Posterior cingulate gyrus (tissue), 11 donors: ENCODE measurements at places on chromosomes 1 and 21.
A peak's percentile ranks its signal among the peaks of the same experiment; 100 is the strongest.

GRCh38 chr1:182206626-182207239 lies 145.2 kb upstream of the ZNF648 start:
- DNase-seq: no peak

DNA sequence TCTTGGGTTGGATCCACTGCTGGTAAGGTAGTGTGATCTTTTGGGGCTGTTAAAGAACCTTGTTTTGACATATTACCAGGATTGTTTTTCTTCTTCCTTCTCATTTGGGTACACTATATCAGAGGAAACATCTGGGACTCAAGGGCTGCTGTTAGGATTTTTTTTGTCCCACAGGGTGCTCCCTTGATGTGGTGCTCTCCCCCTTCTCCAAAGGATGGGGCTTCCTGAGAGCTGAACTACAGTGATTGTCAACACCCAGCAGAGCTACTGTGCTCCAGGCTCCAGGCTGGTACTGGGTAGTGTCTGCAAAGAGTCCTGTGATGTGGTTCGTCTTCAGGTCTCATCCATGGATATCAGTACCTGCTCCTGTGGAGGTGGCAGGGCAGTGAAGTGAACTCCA lies 20.6 kb downstream of the IFI16 start:
- no peak for DNase-seq

DNA sequence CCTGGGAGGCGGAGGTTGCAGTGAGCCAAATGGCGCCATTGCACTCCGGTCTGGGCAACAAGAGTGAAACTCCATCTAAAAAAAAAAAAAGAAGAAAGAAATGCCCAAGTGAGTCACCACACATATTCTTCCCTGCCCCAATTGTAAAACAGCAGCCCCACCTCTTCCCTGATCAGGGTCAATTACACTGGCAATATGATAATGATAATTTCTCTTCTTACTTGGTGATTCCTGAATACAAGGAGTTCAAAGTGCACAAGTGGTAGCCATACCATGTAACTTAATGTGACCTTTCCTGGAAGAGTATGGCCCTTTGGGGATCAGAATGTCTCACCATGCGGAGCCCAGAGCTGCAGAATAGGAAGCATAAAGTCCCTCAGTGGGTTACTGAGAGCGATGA lies 11.8 kb upstream of the CGN start:
- no peak for DNase-seq

DNA sequence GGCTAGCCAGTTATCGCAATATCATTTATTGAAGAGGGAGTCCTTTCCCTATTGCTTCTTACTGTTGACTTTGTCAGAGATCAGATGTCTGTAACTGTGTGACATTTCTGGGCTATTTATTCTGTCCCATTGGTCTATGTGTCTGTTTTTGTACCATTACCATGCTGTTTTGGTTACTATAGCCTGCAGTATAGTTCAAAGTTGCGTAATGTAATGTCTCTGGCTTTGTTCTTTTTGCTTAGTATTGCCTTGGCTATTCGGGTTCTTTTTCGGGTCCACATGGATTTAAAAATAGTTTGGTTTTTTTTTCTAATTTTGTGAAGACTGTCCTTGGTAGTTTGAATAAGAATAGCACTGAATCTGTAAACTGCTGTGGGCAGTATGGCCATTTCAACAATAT lies 273.7 kb downstream of the SDCCAG8 start:
- no peak for DNase-seq

DNA sequence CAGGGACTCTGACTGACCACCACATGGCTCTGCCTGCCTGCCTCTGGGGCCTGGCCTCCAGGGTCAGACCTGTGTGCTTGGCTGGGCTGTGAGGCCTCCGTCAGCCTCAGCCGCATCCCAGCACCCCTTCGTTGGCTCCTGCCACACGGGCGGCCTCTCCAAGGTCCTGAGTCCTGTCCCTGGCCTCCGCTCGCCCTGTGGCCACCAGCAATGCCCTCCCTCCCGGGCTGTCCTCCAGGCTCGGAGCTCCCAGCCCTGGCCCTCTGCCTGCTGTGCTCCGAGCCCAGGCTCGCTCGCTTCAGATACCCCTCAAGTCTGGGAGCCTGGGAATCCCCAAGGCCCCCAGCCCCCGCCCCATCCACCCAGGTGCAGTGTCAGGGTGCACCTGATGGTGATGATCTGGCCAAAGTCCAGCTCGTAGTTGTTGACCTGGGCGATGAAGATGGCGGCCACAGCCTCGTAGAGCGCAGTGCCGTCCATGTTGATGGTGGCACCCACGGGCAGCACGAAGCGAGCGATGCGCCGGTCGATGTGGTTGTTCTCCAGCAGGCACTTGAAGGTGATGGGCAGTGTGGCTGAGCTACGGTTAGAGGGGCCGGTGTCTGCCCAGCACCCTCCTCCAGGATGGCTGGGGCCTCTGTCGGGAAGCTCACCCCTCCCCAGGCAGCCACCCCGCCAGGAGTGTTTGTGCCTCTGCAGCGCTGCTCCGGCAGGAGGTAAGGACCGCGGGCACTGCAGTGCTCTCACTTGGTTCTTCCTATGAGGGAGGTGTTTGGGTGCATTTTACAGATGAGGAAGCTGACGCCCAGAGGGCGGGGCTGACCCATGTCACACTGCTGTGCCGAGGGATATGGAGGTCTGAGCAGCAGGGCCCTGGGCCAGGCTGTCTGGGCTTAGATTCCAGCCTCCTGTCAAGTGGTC lies 28.5 kb downstream of the PODN start:
- no peak for DNase-seq

DNA sequence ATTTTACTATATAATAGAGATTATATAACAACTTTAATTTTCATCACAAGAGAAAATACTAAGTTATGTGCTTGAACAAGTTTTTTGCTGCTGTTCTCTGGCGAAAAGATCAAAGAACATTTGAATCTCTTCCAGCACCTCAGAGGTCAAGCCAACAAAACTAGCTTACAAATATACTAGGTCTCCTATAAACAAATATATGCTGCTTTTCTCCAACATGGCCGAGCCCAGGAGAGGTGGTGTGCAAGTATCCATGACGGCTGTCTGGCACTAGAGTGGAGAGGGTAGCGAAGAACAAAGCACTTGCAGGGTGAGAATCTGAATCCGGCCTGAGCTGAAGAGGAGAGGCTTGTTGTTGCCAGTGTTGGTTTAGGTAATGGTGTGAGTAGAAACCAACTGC lies 7.5 kb upstream of the FMO3 start:
- no peak for DNase-seq

DNA sequence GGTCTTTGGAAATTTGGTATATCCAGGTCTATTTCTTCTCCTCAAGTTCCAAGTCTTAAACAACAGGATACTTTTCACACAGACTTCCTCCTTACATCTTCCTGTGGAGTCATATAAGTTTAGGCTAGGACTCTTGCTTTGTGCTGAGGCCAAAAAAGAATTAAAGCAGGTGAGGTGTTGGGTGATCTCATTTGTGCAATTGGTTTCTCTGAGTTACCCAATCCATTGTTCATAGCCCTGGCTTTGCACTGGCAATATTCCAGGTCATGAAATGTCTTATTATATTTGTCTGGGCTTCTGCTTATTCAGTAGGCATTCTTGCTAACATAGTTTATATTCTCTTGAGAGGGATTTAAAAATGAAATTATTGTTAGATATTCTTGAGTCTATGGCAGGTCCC lies 14.1 kb upstream of the KIAA0040 start:
- DNase-seq: no peak

DNA sequence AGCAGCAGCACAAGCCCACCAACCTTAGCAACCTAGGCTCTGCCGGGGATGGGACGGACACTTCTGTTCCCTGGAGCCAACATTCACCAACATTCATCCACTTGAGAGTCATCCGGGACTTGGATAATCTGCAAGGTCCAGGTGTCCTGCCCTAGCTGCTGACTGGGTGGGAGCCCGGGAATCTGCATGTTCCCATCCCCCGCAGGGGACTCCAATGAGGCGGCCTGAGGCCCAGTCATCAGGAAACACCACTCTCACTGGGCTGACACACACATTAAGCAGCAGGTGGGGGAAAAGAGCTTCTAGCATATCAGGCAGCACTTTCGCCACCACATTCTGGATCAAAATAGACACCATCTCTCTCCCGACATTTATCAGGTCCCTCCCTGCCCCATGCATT lies 38.4 kb upstream of the CCSAP start:
- no peak for DNase-seq

DNA sequence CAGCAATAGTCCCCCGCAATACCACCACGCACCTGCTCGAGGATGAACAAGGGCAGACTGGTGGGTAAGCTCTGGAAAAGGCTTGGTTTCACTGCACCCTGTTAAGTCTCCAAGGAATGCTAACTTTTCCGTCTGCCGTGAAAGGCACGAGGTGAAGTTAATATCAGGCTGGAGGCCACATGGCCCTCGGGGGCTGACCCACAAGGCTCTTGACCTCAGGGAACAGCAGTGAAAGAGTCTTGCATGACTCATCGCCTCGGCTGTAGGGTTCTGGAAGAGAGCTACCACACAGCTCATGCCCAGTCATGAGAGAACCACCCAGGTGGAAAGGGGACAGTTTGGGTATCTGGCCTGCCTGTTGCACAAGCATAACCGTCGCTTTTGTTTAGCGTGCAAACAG lies 24.7 kb downstream of the SCCPDH start:
- no peak for DNase-seq

DNA sequence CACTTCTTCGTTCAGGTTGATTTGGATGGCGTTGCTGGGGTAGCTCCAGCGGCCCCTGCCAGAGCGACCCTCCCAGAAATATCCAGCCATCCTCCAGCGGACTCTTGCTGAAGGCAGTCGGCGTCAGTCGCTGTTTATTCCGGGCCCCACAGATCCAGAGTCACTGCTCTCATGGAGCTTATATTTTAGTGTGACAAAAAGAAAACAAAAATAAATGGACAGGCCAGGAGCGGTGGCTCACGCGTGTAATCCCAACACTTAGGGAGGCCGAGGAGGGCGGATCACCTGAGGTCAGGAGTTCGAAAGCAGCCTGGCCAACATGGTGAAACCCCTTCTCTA lies 791 bp upstream of the CFAP298 start:
- no peak for DNase-seq

- DNase-seq: no peak
These were observed 220.5 kb upstream of the B3GALT2 start for GRCh38 chr1:193406901-193407300.

DNA sequence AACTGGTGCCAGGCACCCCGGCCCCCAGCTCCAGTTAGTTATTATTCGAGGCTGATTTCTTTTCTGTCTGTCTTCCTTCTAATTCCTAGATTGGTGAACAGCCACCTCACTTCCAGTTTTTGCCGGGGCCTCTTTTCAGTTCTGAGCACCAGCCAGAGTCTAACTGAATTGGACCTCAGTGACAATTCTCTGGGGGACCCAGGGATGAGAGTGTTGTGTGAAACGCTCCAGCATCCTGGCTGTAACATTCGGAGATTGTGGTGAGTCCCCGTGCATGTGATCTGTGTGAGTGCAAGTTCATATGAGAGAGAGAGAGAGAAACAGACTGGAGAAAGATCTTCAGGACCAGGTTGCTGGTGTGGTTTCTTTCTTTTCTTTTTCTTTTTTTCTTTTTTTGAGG lies 13.5 kb downstream of the NLRP3 start:
- DNase-seq: no peak

DNA sequence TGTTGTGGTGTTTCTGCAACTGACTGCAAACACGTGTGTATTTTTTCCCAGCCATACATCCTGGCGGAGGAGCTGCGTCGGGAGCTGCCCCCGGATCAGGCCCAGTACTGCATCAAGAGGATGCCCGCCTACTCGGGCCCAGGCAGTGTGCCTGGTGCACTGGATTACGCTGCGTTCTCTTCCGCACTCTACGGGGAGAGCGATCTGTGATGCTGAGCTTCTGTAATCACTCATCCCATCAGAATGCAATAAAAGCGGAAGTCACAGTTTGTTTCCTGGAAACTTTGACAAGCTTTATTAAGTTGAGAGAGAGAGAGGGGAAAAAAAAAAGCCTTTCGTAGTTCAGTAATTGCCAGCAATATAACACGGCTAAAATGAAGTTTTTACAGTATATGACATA lies 32.7 kb upstream of the MTR start:
- peak; percentile 17 for DNase-seq

DNA sequence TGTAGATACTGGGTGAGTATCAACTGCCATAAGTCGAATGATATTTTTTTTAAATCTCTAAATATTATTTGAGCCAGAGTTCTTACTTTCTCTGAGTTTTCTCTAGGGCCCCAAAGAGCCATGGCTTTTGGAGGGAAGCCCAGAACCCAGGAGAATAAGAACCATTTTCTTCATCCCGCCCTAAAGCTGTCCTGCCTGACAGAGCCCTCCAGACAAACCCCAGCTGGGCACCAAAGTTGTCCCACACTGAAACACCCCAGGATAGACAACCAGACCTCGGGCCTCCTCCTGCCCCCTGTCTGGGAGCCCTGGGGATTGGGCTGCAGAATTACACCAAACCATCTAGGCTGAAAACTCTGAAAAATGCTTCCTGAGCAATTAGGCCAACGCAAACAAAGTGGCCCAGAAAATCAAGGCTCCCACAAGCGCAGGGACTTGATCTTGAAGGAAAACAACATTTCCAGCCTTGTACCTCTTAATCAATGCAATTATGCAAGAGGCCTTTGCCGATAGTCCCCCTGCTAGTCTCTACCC lies 113.1 kb downstream of the RRAGC start:
- no peak for DNase-seq

DNA sequence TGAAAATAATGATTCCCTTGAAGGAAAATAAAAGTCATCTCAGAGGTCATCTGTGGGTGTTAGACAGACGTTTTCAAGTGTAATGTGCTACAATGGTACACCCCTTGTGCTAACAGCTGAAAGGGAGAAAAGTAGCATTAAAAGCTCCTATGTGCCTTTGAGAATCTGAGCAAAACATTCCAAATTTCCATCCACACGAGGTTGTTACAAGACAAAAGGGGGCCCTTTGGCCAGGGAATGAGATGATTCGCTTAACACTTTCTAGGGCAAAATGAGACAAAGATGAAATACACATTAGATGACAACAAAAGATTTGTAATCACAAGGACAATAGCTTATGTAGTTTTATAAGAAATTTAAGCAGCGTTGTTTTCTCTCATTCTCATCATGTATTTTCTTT lies 303.6 kb downstream of the LMX1A start:
- no peak for DNase-seq

- no peak for DNase-seq
These were observed 48.1 kb downstream of the BEND5 start for GRCh38 chr1:48728584-48728983.

- no peak for DNase-seq
These were observed 32.9 kb downstream of the C21orf91 start for GRCh38 chr21:17786071-17786850.

DNA sequence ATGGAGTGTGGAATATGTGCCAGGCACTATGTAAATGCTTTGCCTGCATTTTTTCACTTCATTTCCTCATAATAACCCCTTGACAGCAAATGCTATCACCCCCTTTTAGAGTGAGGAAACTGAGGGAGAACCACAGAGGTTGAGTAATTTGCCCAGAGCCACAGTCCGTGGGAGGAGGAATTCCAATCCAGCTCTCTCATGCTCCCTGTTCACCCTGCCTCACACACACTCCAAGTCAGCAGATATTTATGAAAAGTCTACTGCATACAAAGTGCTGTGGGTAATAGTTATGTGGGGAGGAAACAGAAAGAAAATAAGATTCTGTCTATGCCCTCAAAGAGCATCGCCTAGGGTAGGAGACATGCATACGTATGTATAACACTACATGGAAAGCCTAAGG lies 30.9 kb upstream of the RBM15 start:
- no peak for DNase-seq
